A673 (cell line): ENCODE measurements at places on chromosomes 16 and 17. TPM values are rescaled to one million over a fixed set of nuclear protein-coding genes. Genes with fewer than 3 reads are reported as not detected.

The BCAR1 gene
- total RNA-seq: 42.2 and 47.3 TPM in 2 replicates

GRCh38 chr17:34756637-34757021 is 177.2 kb downstream of the TMEM132E start:
- DNase-seq: no peak

GRCh38 chr16:281660-282255 is 1.2 kb upstream of the PDIA2 start:
- DNase-seq: no peak

DNA sequence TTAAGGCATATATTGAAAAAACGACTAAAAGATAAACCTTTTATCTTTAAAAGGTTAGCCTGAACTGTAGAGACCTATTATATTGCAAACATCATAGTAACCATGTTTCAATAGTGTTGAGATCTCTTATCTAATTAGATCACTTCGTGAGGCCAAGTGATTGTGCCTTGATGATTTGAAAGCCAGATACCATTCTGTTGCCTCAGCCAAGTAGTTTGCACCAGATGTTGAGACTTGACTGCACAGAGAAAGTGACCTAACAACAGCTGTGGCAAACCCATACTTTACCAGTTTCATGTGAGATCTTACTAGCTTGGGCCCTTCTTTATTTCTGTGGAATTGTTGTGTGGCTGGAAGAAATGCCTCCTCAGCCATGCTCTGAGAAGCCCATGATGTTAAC is 717.3 kb downstream of the KCNJ2 start:
- no peak for DNase-seq

DNA sequence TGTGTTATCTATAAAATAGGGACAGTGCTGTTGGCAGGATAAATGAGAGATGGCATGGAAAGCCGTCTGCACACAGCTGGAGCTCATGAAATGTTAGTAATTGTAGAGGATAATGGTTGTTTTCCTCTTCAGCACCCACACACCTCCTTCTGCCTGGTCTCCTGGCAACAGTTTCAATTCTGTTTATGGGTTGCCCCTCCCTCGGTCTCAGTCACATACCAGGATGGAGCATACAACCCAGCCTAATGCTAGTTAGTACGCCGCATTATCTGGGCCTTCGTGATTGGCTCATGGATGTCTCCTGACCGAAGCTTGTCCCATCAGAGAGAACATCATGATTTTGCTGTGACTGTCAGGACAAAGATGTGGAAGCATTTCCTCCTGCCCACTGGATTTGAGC is 126.2 kb upstream of the WSCD1 start:
- no peak for DNase-seq
